ENCODE measurements at places on chromosomes 12 and 14.
A peak's percentile ranks its signal among the peaks of the same experiment; 100 is the strongest.

DNA sequence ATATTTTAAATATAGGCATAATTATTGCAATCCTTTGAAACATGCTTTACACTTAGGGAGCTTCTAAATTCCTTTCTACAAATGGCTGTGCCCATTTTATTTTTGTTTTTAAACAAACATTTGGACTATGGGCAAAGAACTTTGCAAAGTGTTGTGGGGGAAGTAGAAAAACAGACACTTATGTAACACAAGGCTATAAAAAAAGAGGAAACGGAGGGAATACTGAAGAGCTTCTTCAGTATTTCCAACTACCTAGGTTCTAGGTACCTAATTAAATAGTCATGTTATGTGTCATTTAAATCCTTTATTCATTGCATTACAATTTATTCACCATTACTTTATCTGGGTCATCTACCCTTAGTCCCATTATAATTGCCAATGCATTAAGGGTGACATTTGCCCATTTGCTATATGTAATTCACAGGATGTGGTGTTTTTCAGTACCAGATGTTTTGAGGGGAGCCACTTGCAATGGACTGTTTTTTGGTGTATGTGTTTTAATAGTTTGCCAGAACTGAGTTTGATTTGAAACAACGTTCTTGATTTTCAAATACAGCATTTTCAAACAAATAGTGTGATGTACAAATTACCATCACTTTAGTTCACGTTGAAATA, 1.5 kb upstream of the MSRB3 start:
- DNase-seq = no peak

DNA sequence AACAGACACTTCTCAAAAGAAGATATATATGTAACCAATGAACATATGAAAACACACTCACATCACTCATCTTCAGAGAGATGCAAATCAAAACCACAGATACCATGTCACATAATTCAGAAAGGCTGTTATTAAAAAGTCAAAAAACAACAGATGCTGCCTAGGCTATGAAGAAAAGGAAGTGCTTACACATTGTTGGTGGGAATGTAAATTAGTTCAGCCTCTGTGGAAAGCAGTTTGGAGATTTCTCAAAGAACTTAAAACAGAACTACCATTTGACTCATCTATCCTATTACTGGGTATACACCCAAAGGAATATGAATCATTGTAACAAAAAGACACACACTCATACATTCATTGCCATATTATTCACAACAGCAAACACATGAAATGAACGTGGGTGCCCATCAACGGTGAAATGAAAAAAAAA, 35.1 kb downstream of the EIF2S3B start:
- no peak for DNase-seq

DNA sequence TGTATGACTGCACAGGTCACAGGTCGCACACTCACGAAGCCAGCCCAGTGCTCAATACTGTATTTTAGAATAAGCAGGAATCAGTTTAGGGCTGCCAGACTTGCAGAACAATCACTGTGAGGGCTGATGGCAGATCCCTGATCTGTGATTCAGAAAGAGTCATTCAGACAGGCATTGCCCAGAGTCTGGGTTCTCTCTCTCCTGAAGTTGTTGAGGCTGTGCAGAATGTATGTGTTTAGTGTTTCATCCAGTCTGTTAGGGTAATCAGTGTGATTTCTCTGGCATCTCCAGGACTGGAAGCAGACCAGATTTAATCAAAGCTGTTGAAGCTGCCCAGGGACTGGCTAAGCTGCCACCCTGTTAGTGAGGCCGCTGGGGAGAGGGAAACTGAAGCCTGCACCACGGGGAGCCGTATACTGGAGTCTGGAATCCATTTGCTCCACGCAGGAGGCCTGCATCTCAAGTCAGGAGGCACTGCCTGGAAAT, 69.3 kb downstream of the ETV6 start:
- DNase-seq = no peak

DNA sequence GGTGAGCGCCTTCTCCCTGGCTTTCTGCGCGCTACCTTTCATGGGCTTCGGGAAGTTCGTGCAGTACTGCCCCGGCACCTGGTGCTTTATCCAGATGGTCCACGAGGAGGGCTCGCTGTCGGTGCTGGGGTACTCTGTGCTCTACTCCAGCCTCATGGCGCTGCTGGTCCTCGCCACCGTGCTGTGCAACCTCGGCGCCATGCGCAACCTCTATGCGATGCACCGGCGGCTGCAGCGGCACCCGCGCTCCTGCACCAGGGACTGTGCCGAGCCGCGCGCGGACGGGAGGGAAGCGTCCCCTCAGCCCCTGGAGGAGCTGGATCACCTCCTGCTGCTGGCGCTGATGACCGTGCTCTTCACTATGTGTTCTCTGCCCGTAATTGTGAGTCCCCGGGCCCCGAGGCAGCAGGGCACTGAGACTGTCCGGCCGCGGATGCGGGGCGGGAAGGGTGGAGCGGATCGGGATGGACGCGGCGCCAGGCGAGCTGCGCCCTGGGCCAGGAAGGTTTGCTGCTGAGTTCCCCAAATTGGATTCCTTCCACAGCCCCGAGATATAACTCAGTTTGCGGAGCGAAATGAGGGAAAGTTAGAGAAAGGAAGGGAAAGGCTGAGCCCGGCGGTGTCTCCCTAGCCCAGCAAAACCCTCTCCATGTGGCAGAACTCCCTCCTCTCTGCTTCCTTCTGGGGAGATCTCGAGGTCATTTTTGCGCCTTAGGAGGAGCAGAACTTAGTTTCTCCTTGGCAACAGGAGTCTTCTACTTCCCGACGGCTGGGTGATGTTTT, 972 bp downstream of the PTGDR start:
- no peak for DNase-seq

GRCh38 chr12:2482938-2483660, 311.7 kb upstream of the FKBP4 start:
- DNase-seq = no peak

DNA sequence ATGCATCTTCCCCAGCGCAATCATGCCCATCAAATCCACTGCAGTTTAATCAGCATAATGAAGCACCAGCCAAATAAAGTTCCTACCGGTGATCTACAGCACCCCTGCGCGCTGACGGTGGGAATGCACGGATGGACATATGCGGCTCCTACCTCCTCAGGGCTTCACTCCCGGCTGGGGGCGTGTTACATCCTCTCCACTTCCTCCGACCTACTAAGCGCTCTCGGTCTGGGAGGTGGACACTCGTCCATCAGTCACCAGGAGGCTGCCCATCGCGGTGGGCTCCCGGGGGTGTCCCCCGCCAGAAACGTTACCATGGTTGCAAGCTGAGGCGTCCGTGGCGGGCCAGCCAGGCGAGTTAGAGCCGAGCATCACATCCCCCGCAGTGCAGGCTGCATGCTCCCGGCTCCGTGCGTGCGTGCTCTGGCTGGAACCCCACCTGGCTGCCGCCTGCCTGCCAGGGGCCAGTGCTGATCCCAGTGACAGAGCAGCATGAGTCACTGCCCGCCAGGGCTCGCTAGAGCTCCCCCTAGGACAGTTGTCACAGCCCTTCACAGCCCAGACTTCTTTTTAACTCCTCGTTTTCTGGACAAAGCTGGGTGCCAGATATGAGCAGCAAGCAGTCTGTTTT, 73.0 kb downstream of the CIT start:
- DNase-seq = peak; percentile 71

GRCh38 chr14:97299661-97300060, 502.5 kb downstream of the VRK1 start:
- no peak for DNase-seq

- DNase-seq = no peak
Measured at GRCh38 chr14:73188501-73188911, 48.8 kb upstream of the PAPLN start.

- DNase-seq = no peak
Measured at GRCh38 chr12:2627835-2628191, 167.0 kb upstream of the FKBP4 start.

- DNase-seq = no peak
Measured at GRCh38 chr14:89498878-89499277, 81.8 kb upstream of the FOXN3 start.

DNA sequence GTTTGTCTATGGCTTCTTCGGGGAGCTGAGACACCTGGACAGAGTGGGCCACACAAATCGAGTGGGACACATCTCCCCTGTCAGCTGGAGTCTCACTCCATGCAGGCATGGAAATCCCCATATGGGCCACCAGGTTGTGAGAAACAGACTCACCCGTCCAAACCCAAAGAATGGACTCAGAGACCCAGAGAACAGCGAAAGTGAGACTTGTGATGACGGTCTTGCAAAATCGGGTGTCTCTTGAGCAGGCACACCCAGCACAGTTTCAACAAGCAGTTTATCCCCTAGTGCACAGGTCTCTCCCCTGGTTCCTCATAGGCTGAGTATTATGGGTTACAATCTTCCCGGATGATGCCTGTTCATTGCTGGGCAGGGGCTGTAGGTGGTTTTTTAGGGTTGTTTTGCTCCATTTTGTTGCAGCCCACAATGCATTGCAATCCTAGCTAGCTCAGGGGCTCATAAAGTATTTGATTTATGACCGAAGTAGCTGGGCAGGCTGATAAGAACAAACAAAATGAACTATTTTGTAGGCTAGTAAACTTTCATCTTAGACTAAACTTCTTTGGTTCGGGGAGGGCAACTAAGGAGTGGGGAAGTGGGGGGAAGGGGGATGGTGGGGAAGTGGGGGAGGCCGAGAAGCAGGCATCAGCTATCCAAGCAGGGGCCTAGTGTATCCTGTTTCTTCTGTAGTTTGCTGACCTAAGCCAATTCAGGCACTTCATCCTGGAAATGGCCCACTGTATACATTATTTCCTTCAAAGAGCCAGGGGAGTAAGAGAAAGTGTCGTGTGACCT, 45.3 kb downstream of the IQSEC3 start:
- DNase-seq = no peak

DNA sequence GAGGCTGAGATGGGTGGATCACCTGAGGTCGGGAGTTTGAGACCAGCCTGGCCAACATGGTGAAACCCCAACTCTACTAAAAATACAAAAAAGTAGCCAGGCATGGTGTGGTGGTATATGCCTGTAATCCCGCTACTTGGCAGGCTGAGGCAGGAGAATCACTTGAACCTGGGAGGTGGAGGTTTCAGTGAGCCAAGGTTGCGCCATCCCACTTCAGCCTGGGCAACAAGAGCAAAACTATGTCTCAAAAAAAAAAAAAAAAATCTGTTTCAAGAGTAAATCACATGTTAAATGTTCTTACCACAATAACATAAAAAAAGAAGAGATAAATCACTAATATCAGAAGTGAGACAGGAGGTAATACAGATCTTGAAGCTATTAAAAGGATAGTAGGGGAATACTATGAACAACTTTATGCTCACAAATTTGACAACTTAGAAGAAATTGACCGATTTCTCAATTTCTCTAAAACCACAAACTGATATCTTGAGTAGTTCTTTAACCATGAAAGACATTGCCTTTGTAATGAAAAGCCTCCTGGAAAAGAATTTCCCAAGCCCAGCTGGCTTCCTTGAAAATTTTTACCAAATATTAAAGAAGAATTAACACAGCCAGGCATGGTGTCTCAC, 37.7 kb downstream of the TAOK3 start:
- no peak for DNase-seq

DNA sequence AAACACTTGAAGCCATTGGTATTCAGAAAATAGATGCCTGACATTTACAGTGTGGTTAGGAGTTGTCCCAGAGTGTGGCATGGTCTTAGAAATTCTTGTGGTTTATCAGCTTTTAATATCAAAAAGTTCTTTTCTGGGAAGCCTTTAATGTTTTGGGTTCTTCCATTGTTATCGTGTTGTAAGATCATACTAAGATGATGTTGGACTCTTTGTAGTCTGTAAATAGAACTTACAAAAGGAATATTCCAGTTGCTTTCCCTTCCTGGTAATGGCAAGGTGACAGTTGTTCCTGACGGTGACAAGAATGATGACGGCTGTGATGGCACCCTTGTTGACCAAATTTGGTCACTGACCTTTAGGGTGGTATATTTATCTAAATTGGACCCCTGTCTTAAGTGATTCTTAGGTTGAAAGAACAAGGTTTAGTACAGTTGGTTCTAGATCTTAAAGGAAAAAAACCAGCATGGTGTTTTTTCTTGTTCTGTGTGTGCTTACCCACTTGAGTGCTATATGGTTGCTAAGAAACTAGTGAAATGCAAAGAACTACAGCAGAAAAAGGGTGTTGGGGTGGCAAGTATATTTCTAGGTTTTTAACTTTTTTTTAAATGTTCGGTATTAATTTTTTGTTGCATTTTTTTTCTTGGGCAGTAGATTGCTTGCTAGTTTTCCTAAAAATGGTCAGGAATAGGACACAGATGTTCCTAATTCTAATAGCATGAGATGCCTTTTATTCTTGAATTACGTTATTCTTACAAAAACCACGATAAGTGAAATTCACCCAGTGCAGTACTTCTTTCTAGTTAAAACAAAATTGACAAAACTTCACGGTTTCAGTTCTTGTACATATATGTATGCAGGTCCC, 2.1 kb downstream of the ATP2A2 start:
- DNase-seq = no peak

GRCh38 chr12:22635812-22636211, 10.8 kb downstream of the ETNK1 start:
- DNase-seq = no peak

DNA sequence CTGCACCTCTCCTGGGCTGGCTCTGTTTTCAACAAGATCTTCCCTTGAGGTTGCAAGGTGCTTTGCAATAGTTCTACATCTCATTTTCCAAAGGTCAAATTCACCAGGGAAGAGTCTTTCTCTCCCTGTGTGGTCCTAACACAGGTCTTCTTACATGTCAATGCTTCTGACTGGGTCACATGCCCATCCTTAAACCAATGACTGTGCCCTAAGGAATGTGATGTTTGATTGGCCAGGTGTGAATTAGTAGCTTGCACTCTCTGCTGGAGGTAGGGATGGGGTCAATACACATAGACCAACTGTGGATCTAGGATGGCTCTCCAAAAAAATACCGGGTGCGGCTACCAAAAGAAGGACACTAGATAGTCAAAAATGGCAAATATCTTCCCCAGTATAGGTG, 19.9 kb upstream of the KCNK10 start:
- no peak for DNase-seq

DNA sequence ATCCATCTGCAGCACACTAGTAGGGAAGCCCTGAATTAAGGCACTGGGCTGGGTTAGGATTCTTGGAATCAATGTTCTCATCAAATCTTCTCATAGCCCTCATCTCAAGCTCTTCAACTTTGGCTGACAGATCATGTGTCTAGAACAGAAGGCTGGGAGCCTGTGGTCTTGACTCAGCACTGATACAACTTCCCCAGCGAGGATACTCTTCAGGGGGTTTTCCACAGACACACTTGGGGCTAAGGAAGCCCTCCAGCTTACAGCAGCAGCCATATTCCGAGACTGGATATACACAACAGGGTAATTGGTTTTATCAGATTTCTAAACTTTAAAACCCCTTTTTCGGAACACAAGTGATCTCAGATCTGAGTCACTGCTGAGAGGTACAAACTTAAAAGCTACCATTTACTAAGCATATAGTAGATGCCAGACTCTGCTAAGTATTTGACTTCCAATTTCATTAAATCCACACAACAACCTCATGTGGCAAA, 3.5 kb downstream of the FMNL3 start:
- no peak for DNase-seq

DNA sequence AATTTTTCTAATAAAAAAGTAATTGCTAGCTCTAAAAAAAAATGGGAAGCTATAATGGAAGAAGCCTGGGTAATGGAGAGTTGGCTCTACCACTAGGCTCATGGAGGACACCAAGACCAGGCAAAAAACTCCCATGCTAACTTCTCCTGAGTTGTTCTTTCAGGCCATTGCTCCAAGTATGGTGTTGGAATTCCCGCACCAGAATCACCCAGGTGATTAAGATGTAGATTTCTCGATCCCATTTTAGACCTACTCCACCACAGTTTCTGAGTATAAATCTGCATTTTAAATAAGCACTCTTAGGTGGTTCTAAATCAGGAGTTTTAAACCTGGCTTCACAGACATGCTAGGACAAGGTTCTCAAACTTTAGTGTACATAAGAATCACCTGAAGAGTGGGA, 221.0 kb downstream of the EMP1 start:
- no peak for DNase-seq
